ENCODE measurements at places on chromosomes 5 and 9.

DNA sequence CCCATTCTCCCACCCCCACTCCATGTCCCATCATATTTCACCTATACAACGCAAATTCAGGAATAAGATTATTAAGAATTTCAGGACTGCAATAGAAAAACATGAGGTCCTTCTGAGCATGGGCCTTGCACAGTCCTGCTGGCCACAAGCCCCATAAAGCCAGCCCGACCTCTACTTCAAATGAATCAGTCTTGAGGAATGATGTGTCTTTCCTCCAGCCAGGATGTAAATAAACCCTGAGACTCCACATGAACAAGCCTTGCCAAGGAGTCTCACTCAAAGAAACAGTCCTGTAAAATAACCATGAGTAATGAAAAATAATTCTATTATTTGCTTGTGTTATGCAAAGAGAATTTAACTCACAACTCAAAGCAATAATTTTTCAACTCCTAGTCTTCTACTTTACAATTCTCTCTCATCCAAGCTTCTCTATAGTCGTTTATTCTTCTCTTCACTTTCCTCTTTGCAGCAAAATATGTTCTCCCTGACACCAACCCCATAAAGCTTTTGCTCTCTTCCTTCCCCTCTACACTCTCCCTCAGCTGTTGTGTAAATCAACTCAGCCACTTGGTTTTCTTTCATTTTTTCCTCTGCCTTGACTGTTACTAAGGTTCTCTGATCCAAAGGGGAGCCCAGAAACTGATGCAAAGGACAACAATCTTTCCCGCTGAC, 140.1 kb upstream of the MOCS2 start:
- no peak for DNase-seq

DNA sequence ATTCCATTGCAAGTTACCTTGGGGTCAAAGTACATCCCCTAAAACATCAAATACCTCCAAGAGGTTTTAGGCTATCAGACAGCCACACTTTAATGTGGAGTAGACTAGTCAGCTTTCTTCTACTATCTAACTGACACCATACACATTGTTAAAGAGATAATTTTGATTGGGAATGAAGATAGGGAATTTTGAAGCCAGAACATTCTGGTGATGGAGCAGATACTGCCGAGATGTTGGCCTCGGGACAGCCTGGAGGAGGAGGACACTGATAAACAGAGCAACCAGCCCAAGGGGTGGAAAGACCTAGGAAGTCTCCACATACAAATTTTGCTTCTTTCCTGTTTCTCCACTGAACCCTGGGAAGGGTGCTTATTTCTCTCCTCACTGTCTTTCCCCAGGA, 14.9 kb downstream of the TJP2 start:
- no peak for DNase-seq

GRCh38 chr9:71383308-71383940, 262.0 kb upstream of the TRPM3 start:
- DNase-seq: no peak

- no peak for DNase-seq
Observed at GRCh38 chr9:133165452-133165730, 1.7 kb upstream of the GBGT1 start.

GRCh38 chr5:84373506-84373905, 11.2 kb downstream of the EDIL3 start:
- DNase-seq: no peak

- DNase-seq: peak; percentile 40
Observed at GRCh38 chr5:163385271-163385670, 52.1 kb upstream of the CCNG1 start.

DNA sequence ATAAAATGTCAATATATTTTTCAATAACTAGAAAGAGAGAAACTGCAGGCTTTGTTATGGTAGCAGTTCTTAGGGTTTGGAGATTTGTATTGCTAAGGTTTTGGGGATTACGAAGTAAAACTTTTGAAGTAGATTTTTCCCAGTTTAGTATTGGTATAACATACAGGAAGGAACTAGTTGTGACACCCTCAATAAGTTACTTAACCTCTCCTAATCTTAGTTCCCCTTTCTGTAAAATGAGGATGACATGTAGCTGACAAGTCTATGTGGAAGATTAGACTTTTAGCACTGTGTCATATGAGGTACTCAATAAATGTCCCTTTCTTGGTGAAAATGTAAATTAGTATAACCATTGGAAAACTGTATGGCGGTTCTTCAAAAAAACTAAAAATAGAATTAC, 73.4 kb upstream of the ATG10 start:
- DNase-seq: no peak

DNA sequence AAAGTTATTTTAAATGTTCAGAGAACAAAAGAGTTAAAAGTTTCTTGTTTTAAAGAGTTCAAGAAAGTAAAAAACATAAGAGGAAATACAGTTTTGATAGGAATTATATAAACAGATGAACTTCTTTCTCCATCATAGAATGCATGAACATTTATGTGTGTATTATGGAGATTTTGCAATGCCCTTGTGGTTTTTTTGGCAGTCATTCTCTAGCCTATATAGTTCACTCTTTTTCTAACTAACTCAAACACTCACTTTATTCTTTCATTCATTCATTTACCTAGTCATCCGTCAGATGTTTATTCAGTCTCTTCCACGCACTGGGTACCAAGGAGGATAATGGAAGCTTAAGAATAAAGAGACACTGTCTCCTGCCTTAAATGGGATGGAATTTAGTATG, 195.9 kb upstream of the VLDLR start:
- no peak for DNase-seq

- no peak for DNase-seq
Observed at GRCh38 chr9:90025816-90026215, 421.0 kb downstream of the GADD45G start.

- DNase-seq: no peak
Observed at GRCh38 chr9:113266174-113266573, 9.2 kb downstream of the CDC26 start.

- no peak for DNase-seq
Observed at GRCh38 chr5:78334811-78335210, 25.6 kb upstream of the SCAMP1 start.

- DNase-seq: no peak
Observed at GRCh38 chr5:3287516-3287915, 308.1 kb upstream of the IRX1 start.

GRCh38 chr5:15326471-15326870, 173.5 kb upstream of the FBXL7 start:
- no peak for DNase-seq

DNA sequence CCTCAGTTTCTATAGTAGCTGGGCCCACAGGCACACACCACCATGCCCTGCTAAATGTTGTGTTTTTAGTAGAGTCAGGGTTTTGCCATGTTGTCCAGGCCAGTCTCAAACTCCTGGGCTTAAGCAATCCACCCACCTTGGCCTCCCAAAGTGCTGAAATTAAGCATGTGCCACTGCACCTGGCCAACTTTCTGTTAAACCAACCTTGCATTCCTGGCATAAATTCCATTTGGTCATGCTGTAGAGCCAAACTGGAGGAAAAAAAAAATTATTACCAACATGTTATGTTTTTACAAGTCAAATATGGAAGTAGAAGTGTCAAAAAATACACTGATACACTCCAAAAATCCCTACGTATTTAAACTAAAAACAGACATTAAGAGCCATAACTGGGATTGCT, 54.1 kb downstream of the ERMP1 start:
- DNase-seq: no peak

DNA sequence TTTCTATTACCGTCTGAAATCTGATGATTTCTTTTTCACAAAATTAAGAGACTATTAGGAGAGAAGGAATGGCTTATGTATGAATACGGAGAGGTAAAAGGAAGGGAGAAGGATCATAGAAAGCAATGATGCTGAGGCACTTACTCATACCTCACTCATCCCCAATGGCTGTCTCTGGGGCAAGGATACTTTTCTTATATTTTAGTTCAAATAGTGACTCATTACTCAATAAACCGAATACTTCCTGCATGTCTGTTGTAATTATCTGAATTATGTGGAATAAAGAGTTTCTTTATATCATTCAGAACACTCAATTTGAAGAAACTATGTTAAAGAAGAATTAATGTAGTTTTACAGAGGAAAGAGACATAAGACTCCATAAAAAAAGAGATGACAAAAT, 284.5 kb upstream of the NUDT12 start:
- DNase-seq: no peak

- no peak for DNase-seq
Observed at GRCh38 chr5:96007051-96007450, 45.4 kb upstream of the ELL2 start.

GRCh38 chr5:160497878-160498277, 76.2 kb downstream of the PTTG1 start:
- no peak for DNase-seq

DNA sequence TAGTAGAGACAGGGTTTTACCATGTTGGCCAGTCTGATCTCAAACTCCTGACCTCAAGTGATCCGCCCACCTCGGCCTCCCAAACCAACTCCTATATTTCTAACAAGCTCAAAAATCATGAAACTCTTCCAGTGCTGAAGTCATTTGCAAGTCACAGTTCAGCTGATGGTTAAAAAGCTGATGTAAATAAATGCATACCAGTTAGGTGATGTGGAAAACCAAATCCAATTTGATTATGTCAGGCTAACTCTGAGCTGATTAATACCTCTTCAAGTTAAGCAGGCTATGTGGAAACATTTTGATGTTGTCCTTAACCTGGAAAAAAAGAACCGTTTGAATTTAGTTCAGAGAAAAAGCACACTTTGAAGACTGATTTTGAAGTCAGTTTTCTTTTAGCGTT, 51.0 kb downstream of the TMEM252 start:
- no peak for DNase-seq

DNA sequence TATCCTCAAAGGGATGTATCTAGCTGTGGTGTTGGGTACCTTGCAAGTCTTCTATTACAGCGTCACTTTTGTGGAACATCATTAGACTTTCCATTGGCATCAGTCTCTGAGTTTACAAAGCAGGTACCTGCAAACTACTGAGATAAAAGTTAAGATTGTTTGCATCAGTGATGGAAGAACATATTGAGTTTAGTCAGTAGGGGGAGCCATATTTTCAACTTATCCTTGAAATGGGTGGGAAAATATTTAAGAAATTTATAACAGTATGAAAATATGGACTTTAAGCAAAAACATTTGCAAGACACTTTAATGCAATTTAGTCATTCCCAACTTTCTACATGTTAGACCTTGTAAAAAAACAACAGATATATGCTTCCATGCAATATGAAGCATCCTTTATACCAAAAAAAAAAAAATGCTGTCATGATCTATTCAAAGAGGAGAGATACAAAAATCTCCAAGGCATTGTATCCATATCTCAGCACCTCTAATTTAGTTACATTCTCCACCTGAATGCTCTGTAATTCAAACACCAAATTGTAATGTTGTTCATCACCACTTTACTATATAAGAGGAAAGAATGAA, 98.6 kb upstream of the ADAMTS19 start:
- no peak for DNase-seq

DNA sequence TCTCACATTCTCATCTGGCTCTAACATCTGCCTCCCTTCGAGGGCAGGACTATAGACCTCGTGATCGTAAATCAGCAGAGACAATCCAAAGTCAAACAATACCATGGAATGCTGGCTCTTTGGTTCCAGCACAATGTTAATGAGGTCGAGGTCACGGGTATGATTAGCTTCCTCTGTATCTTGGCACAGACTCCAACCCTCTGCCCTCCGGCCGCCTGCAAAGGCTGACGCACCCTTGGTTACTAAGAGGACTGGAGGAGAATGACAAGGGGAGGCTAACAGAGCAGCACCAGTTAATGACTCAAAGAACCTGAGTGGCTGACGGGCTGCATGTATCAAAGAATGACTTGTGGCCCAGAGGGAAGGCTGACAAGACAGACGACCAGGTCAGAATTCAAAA, 10.1 kb downstream of the LHFPL2 start:
- peak; percentile 68 for DNase-seq

GRCh38 chr5:124561451-124561850, 185.0 kb downstream of the ZNF608 start:
- no peak for DNase-seq

- DNase-seq: no peak
Observed at GRCh38 chr9:110457245-110457644, 119.6 kb upstream of the TXNDC8 start.

GRCh38 chr9:33159777-33160127, 7.4 kb downstream of the B4GALT1 start:
- peak; percentile 59 for DNase-seq

- DNase-seq: no peak
Observed at GRCh38 chr5:78587775-78588291, 60.7 kb downstream of the LHFPL2 start.

DNA sequence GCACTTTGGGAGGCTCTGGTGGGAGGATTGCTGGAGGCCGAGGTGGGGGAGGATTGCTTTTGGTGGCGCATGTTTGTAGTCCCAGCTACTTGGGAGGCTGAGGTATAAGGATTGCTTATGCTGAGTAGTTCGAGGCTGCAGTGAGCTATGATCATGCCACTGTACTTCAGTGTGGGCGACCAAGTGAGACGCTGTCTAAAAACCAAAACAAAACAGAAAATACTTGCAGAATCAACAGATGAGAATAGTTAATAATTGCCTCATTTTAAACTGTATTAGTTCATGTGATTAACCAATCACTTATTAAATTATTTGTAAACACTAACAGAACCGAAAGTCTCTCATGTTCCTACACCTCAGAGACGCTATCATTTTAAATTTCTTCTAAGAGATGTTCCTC, 118.1 kb downstream of the CCDC171 start:
- no peak for DNase-seq

DNA sequence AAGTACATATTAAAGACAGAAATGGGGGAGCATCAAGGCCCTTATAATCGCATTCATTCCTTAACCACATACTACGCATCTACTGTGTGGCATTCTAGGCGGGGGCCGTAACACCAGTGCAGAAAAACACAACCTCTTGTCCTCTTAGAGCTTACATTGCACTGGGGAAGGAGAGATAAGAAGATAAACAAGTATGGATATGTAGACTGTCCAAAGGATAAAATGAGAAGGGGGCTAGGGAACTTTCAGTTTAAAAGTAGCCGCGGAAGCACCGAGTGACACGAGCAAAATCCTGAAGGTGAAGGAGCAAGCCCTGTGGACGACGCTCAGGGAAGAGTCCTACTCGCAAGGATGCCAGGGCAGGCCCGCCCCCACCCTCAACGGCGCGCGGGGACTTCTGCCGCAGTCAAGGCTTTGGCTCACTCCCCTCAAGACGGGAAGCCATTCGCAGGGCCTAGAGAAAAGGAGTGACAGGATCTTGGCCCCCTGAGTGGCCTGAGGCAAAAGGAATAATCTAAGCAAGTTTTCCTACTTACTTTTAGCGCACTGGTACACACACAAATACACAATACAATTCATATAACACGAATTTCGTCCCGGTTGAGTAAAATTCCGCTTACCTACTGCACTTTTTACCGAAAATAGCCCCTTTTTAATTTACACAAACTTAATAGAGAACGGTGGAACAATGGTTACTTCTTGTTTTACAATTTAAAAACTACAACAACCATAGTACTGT, 1.3 kb upstream of the NIPBL start:
- peak; percentile 63 for DNase-seq
